ENCODE measurements at places on chromosomes 11 and 22.

DNA sequence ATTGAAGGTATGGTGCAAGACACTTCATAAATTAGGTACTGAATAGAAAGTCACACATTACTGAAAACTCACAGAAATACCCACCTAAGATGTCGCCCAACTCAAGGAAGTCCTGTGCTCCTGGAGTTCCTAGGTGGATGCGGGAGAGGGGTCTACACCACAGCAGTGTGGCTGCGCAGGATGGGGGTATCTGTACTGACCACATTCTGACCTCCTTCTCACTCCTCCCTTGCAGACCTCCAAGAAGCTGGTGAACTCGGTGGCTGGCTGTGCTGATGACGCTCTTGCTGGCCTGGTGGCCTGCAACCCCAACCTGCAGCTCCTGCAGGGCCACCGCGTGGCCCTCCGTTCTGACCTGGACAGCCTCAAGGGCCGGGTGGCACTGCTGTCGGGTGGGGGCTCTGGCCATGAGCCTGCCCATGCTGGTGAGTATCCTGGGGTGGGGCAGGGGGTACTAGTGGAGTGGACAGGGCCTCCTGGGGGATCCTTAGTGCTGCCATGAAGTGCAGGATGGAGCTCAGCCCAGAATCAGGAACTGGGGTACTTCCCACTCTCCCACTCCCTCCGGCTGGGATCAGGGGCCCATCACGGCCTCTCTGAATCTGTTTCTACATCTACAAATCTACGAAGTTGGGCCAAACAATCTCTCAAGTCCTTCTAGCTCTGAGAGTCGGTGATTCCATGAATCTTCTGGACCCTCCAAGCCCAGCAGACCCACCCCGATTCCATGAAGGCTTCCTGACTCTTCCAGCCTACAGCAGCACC lies 4.9 kb downstream of the TKFC start:
- DNase-seq: no peak

GRCh38 chr22:43031617-43032016 lies 16.7 kb upstream of the PACSIN2 start:
- no peak for DNase-seq

DNA sequence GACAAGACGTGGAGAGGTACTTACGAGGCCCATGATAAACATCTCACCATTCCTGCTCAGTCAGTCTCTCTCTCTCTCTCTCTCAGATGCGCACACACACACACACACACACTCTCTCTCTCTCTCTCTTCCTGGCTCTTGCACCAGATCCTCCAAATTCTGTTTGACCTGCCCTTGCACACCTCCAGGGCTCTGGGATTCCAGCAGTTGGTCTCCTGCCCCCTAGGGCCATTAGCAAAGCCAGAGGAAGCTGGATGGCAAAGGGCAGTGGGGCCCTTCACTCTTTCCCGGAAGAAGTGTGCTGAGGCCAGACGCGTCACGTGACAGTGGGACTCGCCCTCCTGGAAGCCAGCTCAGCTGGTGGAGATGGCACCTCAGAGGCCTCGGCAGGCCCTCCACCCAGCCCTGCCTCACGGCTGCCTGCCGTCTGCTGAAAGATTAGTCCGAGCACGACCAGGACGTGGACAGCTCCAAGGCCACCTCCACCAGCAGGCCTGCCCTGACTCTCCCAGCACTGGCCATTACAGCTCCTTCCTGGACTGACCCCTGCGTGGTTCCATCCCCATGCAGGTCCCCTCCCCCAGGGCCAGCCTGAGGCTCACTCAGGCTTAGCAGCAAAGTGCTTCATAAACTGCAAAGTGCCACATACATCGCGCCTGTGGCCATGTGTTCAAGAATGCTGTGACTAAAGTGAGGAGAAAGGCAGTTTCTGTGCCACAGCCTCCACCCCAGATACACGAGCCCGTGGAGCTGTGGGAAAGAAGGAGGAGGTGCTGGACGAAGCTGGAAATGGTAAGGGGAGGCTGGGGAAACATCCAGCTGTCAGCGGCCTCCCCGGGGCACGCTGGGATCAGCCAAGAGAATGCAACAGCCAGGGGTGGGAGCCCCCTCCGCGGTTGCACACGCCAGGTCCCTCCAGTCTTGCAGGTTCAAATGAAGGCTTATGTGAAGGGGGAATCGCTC lies 3.7 kb downstream of the PDGFB start:
- no peak for DNase-seq

GRCh38 chr11:124442442-124442841 lies 3.1 kb downstream of the OR8B8 start:
- DNase-seq: no peak
